ENCODE measurements at places on chromosomes 2 and 18.

- DNase-seq = no peak
Observed at GRCh38 chr2:67214585-67215185, 182.4 kb upstream of the ETAA1 start.

- no peak for DNase-seq
Observed at GRCh38 chr2:2902547-2903281, 474.9 kb downstream of the EIPR1 start.

GRCh38 chr2:134109725-134110124 is 144.1 kb upstream of the MGAT5 start:
- no peak for DNase-seq

- no peak for DNase-seq
Observed at GRCh38 chr2:70659551-70659950, 105.9 kb upstream of the TGFA start.

GRCh38 chr2:237074211-237074993 is 11.3 kb upstream of the COPS8 start:
- DNase-seq = no peak

- DNase-seq = no peak
Observed at GRCh38 chr2:129056959-129057317, 738.3 kb upstream of the HS6ST1 start.

- DNase-seq = no peak
Observed at GRCh38 chr2:186294248-186294888, 191.7 kb upstream of the ZC3H15 start.

- no peak for DNase-seq
Observed at GRCh38 chr18:57931038-57931437, 113.0 kb upstream of the NEDD4L start.

DNA sequence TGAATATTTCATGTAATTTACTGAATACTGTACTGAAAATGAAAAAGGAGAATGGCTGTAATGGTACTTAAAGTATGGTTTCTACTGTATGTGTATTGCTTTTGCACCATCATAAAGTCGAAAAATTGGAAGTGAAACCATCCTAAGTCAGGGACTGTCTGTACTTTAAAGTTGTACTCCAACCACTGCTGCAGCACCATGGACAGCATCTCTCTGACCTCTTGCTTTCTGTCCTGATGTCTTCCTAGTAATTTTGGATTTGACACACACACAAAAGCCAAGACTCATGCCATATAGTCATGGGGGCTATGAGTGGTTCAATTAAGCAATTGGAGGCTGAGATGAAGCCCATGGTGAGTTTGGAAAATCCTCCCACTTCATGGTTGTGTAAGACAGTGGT is 256.3 kb upstream of the PKDCC start:
- DNase-seq = no peak

DNA sequence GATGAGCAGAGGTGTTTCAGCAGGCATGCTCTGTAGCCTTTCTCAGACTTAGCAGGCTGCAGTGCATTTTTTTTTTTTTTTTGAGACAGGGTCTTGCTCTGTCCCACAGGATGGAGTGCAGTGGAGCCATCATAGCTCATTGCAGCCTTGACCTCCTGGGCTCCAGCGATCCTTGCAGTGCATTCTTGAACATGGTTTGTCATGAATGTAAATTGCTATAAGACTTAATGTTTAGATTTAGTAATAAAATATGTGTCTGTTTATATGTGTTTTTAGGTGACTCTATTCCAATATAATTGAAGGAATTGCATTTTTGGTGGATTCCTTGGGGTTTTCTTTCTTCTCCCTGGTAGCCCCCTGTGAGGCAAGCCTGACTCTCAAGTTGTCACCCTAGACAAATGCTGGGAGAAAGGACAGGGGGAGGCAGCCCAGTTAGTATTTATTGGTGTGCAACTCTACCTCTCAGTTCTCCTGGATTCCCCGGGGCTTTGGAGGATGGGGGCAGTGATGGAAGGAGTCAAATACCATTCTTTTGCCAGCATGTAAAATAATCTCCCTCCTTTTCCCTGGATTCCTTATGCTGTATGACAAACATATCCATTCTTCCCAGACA is 22.7 kb downstream of the LYPD6B start:
- no peak for DNase-seq

DNA sequence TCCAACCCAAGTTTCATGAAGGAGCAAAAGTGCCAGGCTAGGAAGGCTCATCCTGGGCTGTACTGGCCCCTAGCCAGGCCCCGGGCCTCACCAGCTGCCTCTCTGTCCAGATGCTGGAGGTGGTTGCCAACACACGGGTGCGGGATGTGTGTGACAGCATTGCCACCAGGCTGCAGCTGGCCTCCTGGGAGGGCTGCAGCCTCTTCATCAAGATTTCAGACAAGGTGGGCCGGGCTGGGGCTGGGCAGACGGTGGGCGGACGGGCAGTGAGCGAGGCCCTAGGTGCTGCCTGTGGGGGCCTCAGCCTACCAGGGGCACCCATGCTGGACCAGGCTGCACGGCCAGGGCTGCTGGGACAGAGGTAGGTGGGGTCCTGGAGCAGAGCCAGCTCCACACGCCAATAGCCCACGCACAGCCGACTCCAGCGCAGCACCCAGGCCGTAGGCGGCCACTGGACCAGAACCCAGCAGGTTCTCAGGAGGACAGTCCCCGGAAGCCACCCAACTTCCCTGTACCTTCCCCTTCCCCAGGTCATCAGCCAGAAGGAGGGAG is 11.8 kb upstream of the GPR17 start:
- no peak for DNase-seq

DNA sequence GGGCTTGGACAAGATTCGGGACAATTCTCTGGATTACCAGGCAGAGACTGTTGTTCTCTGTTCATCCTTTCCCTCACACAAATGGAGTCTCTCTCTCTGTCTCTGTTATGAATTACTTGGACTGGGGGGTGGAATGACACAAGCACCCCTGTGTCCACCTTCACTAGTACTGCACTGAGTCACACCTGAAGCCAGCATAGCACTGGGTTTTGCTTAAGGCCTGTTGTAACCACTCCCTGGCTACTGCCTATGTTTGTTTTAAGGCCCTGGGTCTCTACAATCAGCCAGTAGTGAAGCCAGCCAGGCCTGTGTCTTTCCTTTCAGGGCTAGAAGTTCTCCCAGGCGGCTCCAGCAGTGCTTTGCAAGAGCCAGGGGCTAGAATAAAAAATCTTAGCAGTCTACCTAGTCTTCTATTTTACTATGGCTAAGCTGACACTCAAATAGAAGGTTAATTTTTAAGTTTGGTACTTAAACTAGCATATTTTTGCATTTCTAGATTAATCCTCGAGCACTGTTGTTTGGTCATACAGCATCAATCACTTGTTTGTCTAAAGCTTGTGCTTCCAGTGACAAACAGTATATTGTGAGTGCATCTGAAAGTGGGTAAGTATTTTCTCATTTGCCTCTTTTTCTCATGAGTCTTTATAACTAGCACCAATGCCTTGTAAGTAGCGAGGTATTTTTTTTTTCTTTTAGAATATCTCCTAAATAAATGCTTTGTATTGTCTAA is 27.8 kb downstream of the WDR7 start:
- no peak for DNase-seq
